ENCODE measurements at places on chromosomes 11 and 22.

- no peak for DNase-seq
These were observed 51.8 kb downstream of the APIP start for GRCh38 chr11:34864424-34864823.

DNA sequence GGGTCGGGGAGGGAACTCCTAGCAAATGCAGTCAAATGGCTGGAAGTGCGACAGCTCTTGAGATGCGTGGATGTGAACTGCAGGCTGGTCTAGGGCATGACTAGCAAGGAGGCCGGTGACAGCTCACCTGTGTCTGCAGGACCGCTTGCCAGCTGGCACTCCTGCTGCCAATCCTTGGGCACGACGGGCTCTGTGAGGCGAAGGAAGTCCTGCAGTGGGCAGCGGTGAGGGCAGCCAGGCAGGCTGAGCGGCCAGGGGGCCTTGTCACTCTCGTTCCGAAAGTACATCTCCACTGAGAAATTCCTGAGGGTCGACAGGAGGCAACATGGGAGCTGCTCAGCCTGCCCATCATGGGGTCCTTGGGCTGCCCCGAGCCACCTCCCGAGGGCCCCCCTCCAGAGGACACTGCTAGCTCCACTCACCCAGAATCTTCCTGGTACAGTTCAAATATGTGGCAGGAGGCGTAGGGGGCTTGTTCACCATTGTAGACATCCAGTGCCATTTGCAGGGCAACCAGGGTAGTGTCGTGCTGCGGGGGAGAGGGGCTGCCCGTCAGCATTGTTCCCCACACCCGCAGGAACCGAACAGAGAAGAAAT, 5.9 kb downstream of the ACP2 start:
- no peak for DNase-seq

DNA sequence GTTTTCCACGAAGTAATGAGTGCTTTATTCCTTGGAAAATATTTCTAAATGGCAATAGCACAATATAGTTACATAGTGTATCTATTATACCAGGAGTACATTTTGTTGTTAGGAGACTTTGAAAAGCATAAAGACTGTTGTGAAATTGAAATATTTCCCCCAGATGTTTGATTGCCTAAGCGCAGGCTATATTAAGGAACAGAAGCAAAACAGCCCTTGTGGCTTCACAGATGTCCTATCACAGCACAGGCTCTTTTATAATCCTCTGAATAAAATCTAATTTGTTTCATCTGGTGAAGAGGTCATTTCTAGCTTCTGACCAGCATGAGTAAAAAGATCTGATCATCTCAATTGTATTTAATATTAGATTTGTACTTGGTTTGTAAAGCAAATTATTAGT, 48.2 kb downstream of the BSX start:
- no peak for DNase-seq

DNA sequence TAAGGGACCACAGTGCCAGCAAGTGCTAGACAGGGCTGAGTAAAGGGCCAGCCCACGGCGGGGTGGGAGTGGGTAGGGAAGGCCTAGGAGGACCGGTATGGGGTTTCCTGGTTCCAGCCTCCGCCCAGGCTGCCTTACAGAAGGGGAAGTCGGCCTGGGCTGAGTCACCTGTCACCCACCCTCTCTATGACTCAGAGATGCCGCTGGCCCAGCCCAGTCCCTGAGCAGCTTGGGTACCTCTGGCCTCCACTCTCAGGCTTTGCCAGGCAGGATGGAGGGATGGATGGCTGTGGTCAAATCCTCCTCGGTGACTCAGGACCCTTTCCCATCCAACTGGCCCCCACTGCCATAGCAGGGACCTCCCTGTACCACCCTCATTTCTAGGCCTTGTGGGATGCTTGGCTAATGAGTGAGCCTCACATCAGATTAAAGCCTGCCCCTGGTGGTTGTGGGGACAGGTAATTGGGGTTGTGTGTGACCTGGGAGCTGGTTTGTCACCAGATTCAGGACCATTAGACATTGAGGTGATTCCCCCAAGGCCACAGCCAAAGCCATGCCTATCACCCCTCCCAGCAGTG, 13.9 kb downstream of the SLC35E4 start:
- DNase-seq: no peak

DNA sequence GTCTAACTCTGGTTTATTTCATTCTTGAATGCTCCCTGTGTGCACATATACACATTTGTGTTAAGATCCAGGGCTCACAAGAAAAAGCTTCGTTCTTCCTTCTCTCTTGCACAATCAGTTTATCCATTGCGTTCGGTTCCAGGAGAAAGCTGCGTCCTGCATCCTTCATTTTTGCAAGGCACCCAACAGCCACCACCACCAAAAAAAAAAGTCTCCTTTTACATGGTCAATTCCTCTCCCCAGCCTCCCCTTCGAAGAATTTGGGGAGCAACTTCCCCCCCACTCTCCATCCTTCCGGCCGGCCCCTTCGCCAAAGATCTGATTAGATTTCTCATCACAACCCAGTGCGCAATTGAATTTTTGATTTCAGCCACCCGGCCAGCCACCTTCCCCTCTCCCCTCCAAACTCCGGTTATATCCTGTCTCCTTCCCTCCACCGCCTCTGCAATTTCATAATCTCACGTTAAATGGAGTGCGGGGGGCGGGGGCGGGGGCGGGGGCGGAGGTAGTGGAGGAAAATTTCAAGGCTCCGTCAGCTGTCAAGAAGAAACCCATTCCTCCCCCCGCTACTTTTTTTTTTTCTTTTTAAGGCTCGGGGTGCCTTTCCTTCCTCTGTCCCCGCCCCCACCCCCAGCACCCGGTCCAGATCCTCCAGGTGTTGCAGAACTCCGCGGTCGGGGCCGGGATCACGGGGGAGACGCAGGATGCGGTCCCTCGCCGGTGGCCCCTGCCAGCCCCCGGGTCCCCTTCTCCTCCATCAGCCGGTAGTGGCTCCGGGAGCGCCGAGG, 1166.5 kb downstream of the LRRC4C start:
- no peak for DNase-seq

- DNase-seq: no peak
These were observed 30.1 kb upstream of the MPPED1 start for GRCh38 chr22:43381693-43382092.

DNA sequence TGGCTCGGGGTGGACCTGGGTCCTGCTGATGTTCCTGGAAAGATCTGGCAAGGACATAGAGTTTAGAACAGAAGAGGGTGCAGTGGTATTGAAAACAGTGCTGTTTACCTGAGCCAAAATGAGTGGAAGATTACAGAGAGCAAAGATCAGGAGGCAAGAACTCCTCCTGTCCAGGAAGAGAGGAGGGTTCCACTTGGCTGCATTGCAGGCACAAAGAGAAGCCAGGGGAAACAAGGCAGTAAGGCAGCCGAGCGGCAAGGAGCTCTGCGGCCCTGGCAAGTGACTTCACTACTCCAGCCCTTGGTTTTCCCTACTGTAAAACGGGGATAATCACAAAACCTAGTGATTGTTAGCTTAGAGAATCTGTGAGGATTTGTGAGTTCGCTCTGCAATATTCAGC, 3.7 kb upstream of the PACSIN2 start:
- no peak for DNase-seq

- DNase-seq: peak; percentile 23
These were observed 20.1 kb downstream of the TMEM218 start for GRCh38 chr11:125091247-125091876.

GRCh38 chr22:27614006-27614649, 187.4 kb downstream of the MN1 start:
- no peak for DNase-seq

DNA sequence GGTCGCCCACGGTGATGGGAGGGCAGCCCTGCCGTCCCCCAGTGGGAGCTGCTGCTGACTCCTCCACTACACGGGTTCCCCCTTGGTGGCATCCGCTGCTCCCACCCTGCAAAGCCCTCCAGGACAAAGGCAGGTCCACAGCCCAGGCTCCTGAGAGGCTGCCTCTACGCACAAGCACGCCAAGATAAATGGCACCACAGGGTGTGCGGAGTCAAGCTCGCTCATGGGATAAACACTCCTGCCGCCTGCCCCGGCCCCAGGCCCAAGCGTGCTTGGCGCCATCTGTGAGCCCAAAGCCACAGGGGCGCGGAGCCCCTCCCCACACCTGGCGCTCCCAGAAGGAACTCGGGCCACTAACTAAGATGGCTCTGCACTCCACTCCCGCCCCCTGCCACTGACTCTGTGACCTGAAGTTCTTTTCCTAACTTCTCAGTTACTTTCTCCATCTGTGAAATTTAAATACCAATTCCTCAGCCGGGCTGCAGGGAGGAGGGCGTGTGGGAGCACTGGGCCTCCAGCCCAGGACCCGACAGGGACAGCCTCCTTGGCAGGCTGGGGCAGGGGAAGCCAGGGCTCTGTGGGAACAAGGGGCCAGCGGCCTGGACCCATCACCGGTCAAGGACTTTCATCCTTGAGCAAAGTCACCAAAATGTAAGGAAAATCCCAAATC, 14.9 kb downstream of the EHD1 start:
- no peak for DNase-seq

- DNase-seq: no peak
These were observed 376.8 kb downstream of the TBC1D22A start for GRCh38 chr22:47139013-47139789.

DNA sequence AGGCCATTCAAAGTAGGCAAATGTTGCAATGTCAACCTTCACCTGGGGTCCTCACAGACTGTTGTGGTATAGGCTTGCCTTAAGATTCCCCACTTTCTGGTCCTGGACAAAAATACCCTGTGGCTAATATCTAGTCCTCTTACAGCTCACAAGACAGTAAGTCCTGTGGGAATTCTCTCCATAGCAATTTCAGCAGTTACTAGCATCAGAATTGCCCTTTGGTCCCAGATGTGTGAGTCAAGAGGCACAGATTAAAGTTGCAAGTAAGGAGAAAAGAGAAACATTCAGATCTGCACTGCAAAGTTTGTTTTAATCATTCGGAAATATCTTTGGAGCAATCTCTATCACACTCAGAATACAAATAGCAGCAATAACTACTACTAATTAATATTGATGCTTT, 420.2 kb downstream of the NTM start:
- no peak for DNase-seq

DNA sequence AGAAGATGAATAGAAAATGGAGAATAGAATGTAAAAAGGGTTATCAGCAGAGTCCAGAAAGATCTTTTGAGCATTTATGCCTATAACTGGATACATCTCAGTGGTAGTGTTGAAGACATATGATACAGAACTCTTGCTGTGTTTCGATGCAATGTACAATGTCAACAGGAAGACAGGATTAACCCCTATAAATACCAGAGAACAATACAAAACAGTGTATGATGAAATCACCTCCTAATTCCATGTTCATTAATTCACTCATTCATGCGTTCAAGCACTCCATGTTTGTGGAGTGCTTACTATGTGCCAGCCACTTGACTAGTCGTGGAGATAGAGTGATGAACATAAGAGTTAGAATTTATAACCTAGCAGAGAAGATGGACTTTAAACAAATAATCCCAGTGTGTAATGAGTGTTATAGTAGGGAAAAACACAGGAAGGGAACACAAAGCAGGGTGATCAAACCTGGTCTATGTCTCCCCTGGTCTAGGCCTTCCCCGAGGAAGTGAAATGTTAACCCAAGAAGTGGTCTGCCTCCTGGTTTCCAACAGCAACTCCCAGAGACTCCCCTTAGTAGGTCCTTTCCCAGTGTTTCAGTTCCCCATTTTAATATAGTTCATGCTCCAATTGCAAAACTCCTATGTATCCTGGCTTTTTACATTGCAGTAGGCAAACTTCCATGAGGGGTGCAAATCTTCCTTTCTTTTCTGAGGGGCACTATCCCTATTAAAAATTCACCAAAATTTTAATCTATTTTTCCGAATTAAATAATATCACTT, 9.1 kb upstream of the SESN3 start:
- DNase-seq: no peak

DNA sequence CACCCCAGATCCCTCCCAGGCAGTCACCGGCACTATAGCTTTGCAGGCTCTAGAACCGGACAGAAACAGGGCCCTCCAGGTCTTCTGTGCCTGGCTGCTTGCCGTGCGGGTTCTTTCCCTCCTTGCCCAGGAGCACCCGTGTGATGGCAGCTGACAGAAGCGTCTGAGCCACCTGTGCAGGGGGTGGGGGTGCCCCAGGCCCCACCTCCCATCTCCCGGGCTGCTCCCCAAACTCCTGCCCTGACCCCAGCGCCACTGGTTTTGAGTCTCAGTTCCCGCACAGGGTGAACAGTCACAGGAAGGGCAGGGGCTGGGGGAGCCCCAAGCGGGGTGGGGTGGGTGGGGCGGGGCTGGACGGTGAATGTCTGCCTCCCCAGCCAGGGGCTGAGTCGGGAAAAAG, 13.2 kb upstream of the PHLDA2 start:
- no peak for DNase-seq

DNA sequence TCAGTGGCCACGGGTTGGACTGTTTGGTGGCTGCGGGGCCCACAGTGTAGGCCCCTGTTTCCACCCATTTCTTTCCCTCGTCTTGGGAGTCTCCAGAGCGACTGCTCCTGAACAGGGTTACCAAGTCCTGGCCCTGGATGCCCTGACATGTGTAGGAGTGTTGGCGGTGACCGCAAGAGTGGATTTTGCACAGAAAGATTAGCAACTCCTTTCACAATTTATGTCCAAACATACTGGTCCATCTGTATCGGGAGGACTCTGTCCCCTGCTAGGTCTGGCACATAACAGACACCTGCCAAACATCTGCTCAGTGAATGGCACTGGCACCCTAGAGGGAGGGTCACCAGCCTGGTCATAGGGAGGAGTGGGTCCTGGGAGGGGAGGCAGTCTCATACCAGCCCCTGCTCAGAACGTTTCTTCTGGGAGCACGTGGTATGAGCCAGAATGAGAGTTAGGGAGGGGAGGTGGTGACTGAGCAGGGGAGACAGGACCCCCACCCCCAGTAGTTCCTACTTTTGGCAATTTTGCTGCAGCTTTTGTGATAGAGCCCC, 3.4 kb upstream of the APOA1 start:
- DNase-seq: no peak

- peak; percentile 9 for DNase-seq
These were observed 9.5 kb downstream of the RBMXL2 start for GRCh38 chr11:7098235-7098832.

DNA sequence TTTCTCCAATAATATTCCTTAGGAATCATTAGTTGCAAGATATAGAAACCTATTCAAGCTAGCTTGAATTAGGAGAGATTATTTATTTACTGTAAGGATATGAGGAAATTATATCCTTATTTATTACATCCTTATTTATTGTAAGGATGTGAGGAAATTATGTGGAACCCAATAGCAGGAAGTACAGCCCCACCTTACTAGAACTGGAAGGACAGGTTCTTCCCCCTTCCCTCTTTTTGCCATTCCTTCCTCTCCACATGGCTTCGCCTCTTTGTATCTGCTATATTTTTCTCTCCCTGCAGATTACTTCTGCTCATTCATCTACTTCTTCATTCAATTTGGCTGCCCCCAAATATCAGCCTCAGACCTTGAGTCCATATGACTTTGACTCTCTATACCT, 49.5 kb upstream of the B3GNT6 start:
- DNase-seq: no peak

GRCh38 chr11:5833446-5833845, 8.3 kb downstream of the OR52E6 start:
- DNase-seq: no peak

Measured in COR-L47 (cell line).